ENCODE measurements at places on chromosomes 3 and 15.

GRCh38 chr3:102736288-102736974 is 301.6 kb downstream of the ZPLD1 start:
- DNase-seq, result no peak

GRCh38 chr3:187359798-187360486 is 8.2 kb upstream of the RTP4 start:
- no peak for DNase-seq

DNA sequence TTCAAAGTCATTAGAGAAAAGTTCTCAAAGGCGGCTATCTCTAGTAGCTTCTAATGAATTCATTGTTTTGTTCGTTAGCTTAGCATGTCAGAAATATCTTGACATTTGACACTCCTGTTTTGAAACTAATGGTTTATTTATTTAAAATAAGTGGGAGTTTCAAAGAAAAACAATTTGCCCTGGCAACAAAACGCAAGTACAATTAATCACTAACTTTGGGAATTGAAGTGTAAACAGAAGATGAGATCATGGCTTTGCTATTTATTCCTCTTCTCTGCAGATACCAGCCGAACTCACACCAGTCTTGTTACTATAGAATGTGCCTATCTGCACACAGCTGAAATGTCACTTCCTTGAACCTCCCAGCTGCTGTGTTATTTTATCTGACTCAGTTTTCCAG is 27.5 kb downstream of the MASP1 start:
- no peak for DNase-seq

DNA sequence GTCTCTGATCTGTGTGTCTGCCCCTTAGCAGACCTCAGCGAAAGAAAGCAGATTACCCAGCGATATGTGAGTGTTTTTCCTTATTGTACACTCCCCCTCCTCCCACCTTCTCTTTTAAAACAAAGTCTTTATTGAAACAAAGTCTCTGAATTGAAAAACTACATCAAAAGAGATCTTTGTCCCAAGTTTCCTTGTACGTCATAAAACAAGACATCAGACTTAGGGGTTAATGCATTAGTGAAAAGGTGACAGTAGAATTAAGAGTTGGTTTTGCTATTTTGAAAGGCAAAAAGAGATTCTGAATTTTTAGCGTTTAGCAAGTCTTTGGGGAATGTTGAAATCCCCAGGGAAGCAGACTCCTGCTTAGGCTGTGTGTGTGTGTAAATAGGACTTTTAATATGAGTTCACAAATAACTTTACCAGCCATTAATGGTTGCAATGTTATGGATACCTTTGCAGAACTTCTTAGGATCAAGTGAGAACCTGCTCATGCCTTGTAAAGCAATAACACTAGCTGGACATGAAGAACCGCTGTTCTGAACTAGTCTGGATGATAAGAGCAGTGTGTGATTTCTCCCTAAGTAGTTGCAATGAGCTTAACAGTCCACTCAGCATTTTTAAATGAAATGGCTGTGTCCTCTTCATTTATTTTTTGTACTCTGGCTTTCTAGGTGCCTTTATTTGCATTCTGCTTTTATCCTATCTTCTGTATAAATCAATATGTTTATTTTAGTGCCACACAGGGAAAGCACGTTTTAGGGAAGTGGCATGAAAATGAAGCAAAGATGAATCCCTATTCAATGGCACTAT is 136.6 kb downstream of the MCTP2 start:
- no peak for DNase-seq

GRCh38 chr3:161354554-161354953 is 16.8 kb downstream of the SPTSSB start:
- DNase-seq, result no peak

DNA sequence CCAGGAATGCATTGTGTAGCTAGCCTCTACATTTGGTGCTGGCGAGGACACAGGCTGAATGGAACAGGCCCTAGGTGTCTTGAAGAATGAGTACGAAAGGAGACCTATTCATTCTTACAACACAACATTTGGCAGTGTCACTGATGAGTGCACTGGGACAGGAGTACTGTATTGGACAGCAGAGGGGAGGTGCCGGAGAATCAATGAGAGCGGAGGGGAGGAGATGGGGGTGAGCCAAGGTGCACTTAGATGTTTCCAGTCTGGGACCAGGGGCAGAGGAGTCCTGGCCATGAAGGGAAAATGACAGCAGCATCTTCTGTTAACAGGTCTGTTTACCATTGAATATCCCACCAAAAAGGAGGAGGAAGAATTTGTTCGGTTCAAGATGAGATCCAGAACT is 53.2 kb downstream of the C3orf20 start:
- no peak for DNase-seq
